ENCODE measurements at places on chromosomes 2 and 18.

DNA sequence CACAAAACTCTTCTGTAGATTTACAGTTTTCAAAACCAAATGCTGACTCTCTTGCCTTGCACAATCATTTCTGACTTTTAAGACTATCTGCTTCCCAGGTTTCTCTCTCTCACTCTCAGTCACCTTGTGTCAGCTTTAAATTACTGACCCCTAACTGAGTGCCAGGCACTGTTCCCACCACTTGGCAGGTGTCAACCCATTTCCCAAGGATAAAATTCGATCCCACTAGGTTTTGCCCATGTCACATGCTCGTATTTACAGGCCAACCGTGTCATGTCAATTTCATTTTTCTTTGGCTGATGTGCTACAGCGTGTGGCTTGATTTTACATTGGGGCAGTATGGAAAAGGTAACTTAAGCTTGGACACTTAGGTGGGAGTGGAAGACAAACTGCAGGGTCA, 26.1 kb upstream of the LMAN1 start:
- no peak for DNase-seq

DNA sequence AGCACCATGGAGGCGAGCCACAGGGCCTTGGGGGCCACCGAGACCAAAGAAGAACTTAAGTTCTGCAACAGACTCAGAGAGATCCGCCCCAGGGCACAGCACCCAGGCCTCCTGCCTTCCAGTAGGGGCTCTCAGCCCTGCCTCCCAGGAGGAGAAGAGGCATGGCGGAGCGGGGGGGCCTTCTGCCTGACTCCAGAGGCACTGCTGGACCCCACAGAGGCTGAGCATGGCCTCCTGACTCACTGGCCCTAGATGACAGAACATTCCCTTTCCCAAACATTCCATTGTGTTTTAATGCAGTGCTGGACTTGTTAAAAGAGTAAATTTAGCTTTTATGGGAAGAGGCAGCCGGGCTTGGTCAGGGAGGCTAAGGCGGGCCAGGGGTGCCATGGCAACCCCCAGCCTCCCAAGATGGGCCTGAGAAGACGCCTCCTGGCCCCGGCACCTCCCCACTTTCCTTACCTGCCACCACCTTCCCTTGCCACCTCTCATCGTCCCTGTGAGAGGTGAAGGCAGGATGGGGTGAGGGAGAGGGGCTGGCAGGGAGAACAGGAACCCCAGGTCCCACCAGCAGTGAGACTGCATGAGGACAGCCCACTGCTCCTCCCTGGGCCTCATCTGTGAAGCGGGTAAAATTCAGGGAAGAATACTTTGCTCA, 65.4 kb downstream of the SMAD7 start:
- no peak for DNase-seq

- DNase-seq, result no peak
Observed at GRCh38 chr2:217935235-217935879, 67.4 kb downstream of the TNS1 start.

DNA sequence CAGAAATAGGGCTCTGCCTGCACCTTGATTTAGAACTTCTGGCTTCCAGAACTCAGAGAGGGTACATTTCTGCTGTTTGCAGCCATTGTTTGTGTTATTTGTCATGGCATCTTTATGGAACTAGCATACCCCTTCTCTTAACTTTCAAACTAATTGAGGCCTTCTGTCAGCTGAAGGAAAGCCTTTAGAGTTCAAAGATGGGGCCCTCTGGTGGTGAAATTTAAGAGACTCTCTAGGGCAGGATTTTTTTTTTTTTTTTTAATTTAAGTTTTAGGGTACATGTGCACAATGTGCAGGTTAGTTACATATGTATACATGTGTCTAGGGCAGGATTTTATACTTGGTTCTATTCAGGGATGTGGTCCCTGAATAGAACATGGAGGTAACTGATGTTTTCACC, 260.6 kb upstream of the LINC00305 start:
- DNase-seq, result no peak

DNA sequence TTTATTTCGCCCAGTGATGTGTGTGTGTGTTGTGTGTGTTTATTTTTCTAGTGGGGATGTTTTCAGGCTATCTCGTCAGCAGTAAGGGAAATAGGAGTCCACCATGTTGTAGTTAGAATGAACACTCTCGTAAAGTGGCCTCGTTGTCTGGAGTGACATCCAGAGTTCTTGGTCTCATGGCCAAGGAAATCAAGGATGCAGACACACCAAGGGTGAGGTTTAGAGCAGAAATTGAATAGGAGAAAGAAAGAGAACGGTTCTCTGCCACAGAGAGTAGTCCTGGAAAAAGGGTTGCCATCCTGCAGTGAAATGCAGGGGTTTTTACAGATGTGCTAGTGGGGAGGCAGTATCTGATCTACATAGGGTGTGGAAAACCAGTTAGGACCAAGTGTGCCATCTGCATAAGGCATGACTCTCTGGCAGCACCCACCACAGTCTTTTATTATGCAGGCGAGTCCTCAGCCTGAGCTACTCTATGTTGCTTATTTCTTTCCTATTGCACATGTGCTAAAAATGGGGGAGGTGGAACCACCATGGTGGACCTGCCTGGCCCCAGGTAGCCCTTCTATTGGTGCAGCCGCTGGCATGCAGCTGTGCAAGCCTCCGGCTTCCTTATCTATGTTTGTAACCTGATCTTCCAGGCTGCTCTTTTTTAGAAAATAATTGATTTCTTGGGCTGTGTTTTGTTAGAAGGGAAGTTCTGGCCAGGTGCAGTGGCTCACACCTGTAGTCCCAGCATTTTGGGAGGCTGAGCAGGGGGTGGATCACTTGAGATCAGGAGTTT, 23.2 kb downstream of the RALB start:
- DNase-seq, result no peak

DNA sequence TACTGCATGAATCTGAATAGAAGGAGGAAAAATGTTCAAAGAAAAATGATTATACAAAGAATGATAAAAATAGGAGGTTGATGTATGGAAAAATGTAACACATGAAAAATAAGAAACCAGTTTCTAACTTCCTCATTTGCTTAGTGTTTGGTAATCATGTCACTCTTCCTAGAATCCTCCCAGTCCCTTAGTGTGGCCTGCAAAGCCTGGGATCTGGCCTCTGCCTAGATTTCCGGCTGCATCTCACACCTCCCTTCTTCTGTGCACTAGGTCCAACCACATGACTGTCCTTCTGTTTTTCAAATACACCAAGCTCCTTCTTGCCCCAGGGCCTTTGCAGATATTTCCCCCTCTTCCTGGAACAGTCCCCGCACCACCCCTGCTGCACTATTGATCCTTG, 76.8 kb upstream of the RBMS1 start:
- no peak for DNase-seq

GRCh38 chr2:233499928-233500327, 66.7 kb downstream of the USP40 start:
- DNase-seq, result no peak

DNA sequence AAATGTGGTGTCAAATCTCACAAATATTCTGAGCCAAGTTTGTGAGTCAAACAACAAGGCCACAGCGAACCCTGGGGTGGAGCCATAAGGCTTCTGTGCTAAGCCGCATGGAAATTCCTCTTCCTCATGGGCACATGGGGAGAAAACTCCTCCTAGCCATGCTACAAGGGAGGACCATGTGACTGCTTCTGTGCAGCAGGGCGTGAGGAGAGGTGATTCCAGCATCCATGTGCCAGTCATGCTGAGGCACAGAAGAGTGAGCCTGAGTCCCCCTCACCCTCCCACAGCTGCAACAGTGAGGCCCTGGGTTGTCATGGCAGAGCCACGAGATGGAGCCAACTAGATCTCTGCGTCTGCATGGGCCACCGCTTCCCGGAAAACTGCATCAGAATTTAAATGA, 488.8 kb upstream of the RAB6C start:
- DNase-seq, result no peak

- no peak for DNase-seq
Observed at GRCh38 chr2:196604196-196604595, 35.3 kb upstream of the CCDC150 start.

- no peak for DNase-seq
Observed at GRCh38 chr18:9400197-9400596, 65.6 kb downstream of the TWSG1 start.

- no peak for DNase-seq
Observed at GRCh38 chr2:61632276-61633169, 94.4 kb upstream of the XPO1 start.

DNA sequence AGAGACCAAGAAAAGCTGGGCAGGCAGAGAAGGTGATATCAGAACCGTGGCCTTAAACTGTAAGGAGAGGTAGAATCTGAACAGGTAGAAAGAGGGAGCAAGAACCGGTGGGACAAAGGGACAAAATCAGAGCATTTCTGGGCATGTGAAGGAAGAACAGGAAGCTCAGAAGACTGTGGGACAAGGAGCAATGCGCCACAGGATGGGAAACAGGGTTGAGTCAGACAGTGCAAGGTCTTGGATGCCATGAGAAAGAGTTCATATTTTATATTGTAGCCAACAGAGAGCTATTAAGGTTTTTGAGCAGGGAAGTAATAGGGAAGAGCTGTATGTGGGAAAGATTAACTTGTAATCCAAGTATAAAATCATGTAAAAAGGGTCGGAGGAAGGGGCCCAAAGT, 106.4 kb upstream of the UGP2 start:
- no peak for DNase-seq

DNA sequence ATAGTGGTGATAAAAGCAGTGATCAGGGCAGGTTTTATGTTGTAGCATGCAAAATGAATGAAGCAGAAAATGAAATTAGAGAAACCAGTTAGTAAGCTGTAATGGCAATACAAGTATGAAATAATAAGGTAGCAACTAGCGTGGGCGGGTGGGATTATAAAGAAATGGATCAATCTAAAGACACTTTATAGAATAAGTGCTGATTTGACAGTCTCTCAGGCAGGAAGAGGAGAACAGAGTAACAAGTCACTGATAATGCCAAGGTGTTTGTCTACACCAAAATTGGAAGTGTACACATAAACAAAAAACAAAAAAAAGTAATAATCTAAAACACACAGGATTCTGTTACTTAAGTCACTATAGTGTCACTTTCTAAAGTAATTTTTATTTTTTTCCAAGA, 51.0 kb upstream of the PCBP1 start:
- no peak for DNase-seq

GRCh38 chr2:237297421-237298150, 116.4 kb downstream of the COL6A3 start:
- DNase-seq, result no peak

- DNase-seq, result no peak
Observed at GRCh38 chr2:180625006-180625844, 355.2 kb upstream of the UBE2E3 start.

DNA sequence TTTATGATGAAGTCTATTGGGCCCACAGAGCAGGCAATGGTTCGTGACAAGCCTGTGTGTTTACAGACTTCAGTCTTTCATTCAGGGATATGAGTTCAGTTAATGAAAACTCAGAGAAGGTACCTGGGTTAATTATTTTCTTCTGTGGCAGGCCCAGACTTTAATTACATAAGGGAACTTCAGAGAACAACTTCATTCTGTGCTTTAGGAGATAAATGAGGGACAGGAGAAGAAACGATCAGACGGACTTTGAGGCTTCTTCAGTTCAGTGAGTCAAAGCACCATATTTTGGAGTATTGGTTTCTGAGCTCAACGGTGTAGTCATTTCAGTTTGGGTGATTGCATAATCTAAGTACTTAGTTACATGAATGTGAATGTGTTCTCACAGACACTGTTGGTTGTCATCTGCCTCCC, 203.0 kb upstream of the KCNJ3 start:
- DNase-seq, result no peak

DNA sequence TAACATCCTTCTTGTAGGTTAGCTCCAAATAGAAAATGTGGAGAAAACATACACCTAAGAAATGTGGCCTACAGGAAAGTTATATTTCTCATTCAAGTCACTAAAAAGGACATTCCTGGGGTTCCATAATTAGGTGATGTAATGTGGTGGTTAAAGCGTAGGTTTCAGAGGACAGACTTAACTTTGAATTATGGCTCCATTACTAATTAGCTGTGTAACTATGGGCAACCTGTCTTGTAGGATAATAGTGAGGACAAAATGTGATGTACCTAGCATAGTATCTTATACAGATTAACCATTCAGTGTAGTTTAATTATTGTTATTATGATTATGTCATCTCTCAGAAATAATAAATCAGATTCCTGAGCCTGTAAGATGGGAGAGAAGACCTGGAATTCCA, 602.5 kb downstream of the TSN start:
- no peak for DNase-seq

Measured in WERI-Rb-1 (cell line).